Right ventricle myocardium superior (tissue), 1 donor: ENCODE measurements at places on chromosomes 6 and 20. TPM values are rescaled to one million over a fixed set of nuclear protein-coding genes. Genes with fewer than 3 reads are reported as not detected.
A peak's percentile ranks its signal among the peaks of the same experiment; 100 is the strongest.

DNA sequence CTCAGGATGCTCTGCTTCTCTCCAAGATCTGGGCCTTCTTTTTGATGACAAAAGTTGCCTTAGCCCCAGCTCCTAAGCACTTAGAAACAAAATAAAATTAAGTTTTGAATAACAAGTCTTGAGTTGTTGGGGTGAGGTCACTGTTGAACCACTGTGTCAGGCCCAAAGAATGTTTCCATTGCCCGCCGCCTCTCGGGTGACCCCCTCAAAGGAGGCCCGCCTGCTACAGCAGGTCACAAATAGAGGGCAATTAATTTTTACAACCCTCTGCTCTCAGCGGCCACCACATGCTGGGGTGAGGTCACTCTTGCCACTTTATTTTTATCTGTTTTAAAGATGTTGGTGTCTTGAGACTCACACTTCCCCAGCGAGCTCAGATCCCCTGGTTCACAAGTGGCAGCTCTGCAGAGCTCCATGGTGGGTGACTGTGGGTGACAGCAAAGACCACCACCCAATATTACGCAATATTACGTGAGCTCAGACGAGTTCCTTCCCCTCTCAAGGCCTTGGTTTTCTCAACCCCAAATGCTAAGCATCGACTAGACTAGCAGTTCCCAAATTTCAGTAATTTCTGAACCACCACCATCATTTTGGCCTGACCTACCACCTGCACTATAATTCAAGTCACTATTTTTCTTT lies 247.7 kb upstream of the PMEPA1 start:
- no peak for DNase-seq

DNA sequence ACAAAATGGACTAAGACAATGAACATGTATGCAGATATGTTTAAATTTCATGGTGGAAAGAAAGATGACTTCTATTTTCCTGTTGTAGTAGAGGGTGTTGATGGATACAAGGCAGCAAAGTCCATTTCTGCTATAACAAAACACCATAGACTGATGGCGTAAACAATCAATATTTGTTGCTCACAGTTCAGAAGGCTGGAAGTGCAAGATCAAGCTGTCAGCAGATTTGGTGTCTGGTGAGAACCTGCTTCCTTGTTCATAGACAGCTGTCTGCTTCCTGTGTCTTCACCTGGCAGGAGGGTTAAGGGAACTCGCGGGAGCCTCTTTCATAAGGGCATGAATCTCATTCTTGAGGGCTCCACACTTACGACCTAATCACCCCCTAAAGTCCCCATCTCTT lies 83.0 kb upstream of the ELOVL5 start:
- no peak for DNase-seq

DNA sequence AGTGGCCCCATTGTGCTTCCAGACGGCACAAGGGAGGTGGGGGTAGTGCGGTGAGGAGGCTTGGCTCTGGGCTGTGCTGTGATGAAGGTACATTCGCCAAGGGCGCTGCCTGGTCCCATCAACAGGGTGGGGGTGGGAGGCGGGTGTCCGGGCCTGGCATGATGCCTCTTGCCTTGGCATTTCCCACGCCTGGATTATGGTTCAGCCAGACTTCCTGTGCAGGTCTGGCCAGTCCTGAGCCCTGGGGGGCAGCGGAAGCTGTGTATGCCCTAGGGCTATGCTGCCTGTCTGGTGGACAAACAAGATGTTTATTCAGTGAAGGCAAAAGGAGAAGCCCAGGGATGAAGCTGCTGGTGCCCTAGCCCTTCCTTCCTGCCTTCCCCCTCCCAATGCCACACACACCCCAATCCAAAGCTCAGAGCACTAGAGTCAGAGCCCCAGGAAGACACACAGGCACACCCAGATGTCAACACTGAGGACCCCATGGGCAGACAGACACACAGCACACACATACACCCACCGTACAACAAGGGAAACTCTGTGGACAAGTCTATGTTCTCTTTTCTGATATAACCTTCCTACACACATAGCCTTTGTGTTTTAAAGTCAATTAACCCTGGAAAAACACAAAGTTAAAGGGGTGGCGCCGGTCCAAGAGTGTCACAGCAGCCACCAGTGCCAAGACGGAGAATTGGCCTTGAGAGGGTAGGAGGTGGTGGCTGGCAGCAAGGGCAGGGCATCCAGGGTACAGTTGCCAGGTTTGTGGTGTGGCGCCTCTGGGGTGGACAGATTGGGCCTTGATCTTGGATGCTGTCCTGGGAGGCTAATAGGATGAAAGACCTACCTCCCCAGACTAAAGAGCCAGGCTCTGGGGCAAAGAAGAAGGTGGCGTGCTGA lies 54.7 kb upstream of the SAYSD1 start:
- no peak for DNase-seq

DNA sequence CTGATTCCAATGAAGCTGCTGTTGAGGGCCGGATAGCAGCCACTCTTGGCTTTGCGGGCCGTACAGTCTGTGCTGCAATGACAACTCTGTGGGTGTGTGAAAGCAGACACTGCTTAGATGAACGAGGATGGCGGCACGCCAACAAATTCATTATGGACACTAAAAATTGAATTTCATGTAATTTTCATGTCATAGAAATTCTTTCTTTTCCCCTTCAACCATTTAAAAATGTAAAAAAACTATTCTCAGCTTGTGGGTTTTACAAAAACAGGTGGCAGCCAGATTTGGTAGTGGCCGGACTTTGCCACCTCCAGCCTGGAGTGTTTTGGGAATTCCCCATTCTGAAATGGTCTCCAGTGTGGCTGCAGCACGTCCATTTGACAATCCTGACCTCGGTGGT lies 26.0 kb downstream of the MAS1 start:
- no peak for DNase-seq

- DNase-seq = peak; percentile 68
Observed at GRCh38 chr6:13873288-13874190, 51.2 kb upstream of the RNF182 start.

VGLL2 gene
- not detected for total RNA-seq
